ENCODE measurements at places on chromosomes 16 and 17.

DNA sequence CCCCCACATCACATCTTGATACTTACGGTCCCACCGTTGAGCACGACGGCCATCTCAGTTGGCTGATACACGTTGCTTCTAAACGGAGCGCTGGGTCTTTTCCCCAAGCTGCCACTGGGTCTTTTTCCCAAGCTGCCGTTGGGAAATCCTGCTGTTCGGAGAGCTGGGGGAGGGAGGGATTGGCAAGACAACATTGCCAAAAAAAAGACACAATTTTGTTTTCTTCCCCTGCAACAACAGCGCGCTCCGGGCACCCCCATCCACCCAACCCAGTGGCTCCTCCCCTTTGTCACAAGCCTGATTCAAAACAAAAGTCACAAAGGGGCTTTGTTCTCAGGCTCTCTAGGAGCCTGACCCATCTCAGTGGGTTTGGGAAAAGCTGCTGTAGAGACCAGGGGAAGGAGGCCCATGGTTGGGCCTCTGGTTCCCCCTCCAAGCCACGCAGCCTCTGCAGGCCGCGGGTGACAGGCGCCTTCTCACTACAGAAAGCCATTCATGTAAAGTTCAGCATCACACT lies 22.8 kb downstream of the GPRC5B start:
- peak; percentile 81 for DNase-seq

DNA sequence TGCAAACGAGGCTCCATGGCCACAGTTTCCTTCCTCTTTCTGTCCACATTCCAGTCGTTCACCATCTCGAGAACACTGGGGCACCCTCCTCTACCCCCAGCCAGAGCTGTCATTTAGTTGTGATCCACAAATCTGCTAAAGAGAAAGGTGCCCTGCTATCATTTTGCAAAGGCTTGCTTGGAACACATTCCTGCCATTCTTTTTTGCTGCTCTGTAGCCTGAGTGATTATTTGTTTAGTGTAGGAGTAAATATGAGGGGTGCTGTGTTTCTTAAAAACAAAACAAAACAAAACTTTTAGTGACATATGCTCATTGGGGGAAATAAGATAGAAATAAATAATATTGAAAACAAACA lies 166.7 kb downstream of the PRKCA start:
- no peak for DNase-seq

GRCh38 chr17:22459331-22459952 lies 767.1 kb downstream of the KCNJ18 start:
- DNase-seq, result no peak

DNA sequence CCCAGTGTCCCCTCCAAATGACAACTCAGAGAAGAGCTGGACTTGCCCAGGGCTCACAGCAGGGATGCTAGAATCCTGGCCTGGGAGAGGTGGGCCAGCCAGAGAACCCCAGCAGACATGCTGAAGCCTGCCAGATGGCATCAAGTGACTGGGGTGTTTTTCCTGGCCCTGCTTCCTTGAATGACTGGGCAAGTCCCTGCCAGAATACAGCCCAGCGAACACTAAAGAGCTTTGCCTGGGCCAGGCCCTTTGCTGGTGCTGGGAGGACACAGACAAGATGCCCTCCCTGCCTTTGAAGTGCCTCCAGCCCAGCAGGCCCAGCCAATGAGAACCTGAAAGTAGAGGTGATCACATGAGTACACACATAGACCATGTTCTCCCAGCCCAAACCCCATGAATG lies 11.5 kb downstream of the ZNF319 start:
- DNase-seq, result no peak

- DNase-seq, result no peak
Observed at GRCh38 chr17:11300738-11301137, 59.7 kb downstream of the SHISA6 start.

DNA sequence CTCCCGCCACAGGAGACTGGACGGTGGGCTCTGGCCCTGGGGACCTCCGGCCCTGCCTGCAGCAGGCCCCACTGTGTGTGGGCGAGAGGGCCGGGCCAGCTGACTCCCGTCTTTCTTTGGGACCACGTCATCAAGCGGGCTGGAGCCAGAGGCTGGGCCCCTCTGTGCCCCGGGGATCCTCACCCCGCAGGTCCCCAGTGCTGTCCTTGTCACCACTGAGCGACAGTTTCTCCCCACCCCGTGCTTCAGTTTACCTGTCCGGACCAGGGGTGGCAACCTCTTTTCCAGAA lies 181.9 kb upstream of the ZNF469 start:
- DNase-seq, result no peak

DNA sequence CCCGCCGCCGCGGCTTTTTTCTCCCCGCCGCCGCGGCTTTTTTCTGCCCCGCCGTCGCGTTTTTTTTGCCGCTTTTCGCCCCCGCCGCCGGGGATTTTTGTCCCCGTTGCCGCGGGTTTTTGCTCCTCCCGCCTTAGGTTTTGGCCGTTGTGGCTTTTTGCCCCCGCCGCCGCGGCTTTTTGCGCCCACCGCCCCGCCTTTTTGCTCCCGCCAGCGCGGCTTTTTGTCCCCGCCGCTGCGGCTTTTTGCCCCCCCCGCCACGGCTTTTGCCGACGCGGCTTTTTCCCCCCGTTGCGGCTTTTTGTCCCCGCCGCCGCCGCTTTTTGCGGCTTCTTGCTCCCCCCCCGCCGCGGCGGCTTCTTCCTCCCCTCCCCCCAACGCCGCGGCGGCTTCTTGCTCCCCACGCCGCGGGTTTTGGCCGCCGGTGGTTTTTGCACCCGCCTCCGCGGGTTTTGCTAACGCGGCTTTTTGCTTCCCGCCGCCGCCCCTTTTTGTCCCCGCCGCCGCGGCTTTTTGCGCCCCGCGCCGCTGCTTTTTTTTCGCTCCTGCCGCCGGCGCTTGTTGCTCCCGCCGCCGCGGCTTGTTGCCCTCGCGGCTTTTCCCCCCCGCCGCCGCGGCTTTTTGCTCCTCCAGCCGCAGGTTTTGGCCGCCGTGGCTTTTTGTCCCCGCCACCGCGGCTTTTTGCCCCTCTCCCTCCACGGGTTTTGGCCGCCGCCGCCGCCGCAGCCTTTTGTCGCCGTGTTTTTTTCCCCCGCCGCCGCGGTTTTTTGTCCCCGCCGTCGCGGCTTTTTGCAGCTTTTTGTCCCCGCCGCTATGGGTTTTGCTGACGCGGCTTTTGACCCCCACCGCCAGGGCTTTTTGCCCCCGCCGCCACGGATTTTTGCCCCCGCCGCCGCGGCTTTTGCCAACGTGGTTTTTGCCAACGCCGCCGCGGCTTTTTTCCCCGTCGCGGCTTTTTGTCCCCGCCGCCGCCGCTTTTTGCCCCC lies 150.3 kb downstream of the KCNJ18 start:
- no peak for DNase-seq

- no peak for DNase-seq
Observed at GRCh38 chr17:36515837-36516236, 18.8 kb downstream of the MYO19 start.

- DNase-seq, result peak; percentile 30
Observed at GRCh38 chr17:80891397-80892018, 100.1 kb upstream of the CHMP6 start.

DNA sequence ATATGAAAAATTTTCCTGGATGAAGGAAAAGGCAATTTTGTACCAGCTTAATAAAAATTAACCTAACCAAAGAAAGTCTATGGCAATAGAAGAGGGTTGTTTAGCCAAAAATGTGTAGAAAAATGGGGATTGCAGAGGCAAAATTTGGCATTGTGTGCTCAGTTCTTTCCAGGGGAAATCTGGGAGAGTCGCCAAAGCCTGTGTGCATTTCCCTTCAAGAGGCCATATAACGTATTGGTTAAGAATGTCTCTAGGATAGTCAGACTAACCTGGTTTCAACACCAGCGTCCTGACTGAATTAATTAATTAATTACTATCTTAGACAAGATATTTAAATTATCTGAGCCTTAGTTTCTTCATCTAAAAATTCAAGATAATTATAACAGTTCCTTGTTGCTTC lies 44.8 kb upstream of the HLF start:
- DNase-seq, result no peak

GRCh38 chr16:74465851-74466685 lies 44.8 kb upstream of the CLEC18B start:
- no peak for DNase-seq

DNA sequence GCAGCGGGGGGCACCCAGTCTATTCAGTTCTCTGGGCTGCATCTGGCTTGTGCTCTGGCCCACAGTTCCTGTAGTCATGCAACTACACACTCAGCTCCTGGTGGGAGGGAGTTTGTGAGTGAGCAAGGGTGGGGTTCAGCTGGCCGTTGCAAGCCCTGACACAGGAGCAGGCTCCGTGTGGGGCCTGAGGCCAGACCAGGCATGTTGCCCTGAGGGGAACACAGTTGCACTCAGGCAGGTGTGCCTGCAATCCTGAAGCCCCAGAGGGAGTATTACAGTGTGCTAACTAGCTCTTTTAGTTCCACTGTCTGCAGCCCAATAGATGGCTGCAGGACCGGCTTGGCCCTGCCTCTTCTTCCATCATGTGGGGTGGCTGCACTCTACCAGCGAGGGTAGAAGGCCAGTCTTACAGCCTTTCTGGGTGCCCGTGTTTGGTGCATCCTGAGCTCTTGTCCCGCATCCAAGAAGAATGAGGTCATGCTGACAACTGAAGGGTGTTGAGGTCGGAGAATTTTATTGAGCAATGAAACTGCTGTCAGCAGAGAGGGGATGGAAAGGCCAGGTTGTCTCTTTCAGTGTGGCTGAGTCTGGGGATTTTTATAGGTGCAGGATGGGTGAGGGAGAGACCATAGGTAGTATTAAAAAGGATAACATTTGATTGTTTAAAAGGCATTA lies 49.9 kb upstream of the ELAC2 start:
- DNase-seq, result no peak

DNA sequence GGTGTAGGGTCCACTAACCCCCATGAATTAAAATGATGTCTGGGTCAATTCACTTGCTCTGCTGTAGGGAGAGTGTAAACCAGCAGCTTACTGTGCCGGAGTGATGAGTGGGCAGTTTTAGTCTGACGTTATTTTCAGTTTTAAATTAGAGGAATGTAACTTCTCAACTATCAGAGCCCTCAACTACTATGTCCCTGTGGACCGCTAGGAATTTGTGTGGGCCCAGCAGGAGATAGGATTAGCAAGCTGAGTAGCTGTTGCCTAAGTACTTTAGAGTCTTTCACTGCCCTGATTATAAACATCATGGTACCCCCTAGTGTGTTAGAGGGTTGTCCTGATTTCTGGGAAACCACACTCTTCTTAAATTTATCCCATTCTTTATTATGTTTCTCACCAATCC lies 11.4 kb downstream of the MARVELD3 start:
- no peak for DNase-seq

- DNase-seq, result no peak
Observed at GRCh38 chr16:77663711-77664110, 58.6 kb upstream of the NUDT7 start.

DNA sequence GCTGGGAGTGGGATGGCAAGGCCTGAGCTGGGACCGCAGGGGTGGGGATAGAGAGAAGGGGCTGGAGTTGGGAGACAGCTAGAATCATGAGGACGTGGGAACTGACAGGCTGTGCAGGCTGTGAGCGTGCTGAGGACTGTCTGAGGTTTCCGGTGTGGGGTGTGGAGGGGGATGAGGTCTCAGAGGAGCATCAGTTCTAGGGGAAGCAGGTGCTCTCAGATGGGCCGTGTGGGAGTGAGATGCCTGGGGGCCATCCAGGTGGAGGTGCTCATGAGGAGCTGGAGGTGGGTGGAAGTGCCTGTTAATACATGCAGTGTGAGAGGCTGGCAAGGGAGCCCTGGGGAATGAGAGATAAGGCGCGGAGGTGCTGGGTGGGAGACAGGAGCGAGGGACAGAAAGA lies 27.2 kb downstream of the HASPIN start:
- DNase-seq, result no peak

- DNase-seq, result no peak
Observed at GRCh38 chr17:45060382-45060796, 728 bp upstream of the NMT1 start.

Data from eye (tissue), 1 donor.